Ureter (tissue), 1 donor: ENCODE measurements at places on chromosomes 6 and 20. TPM values are rescaled to one million over a fixed set of nuclear protein-coding genes. Genes with fewer than 3 reads are reported as not detected.

- no peak for DNase-seq
These were observed 61.0 kb upstream of the VSTM2L start for GRCh38 chr20:37841971-37842370.

- no peak for DNase-seq
These were observed 62.7 kb upstream of the ISM1 start for GRCh38 chr20:13158369-13158768.

DNA sequence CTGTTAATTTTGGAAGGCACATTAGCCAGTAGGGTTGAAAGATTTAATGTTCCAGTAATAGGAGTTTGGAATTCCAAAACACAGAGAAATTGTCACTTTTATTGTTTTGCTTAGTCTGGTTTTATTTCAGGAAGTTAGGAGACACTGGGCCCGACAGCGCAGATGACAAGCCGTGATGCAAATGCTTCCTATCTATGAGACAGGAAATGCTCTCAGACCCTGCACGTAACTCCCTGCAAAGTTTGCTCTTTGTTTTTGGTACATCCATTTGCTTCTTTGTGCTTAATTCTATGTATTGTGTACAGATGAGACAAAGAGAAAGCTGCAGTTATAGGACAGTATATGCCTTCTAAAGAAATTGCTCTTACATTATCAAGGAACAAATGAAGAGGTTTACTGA lies 201.6 kb upstream of the SGK1 start:
- no peak for DNase-seq

DNA sequence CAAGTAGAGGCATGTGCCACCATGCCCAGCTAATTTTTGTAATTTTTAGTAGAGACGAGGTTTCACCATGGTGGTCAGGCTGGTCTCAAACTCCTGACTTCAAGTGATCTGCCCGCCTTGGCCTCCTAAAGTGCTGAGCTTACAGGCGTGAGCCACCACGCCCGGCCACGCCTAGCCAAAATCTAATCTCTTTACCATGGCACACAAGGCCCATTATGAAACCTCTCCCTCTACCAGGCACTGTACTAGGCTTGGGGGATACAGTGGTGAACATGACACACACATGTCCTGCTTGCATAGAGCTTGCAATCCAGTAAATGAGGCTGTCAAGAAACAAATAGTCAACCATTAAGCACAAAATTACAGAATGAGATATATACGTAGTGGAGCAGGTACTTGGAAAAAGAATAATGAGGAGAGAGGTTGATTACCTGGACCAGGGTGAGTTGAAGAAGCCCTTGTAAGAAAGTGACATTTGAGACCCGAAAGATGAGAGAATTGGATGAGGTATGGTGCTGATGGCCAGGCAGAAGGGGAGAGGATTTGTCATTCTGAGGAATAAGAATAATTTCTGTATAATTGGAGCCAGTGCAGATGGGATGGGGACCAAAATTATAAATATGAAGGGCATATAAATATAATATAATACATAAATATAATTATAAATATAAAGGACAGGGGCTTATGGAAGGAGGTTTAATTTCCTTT lies 1.2 kb upstream of the CTNNBL1 start:
- DNase-seq: no peak

GRCh38 chr6:81734500-81735150 lies 17.9 kb downstream of the TENT5A start:
- DNase-seq: no peak

DNA sequence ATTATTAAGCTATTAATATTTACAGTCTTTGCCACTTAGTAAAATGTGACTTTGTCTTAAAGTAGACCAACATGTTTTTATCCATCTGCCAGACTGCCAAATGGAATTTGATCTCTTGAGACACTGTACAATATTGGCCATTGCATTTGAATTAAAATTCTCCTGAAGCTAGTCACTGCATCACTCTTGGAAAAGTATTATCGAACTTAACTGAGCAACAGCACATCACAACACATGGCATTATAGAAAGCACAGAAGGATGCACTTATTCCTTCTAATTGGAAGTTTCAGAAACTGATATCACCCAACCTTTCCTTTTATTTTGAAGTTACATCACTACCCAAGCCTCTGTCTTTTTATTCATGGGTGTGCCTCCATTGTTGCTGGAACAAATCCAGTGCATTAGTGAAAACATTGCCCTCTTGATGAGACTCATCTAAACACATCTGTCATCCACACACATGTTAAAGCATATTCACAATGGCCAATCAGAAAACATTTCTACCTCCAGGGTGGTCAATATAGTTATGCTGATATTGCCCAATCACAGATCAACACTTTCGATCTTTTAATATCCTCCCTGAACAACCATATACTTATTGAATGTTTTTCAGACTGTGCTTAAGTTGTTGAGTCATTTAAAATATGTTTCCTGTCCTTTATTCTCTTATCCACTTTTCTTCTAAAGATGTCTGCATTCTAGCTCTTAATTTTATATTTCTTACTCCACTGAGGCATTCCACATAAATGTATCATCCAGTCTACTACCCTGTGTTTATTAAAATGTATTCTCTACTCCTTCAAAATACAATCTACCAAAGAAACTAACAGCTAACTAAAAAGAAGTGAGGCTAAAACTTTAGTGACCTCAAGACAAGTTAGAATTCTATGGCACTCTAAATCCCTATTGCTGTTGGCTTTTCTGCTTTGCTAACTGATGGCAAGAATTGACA lies 535.0 kb downstream of the RFPL4B start:
- DNase-seq: no peak

DNA sequence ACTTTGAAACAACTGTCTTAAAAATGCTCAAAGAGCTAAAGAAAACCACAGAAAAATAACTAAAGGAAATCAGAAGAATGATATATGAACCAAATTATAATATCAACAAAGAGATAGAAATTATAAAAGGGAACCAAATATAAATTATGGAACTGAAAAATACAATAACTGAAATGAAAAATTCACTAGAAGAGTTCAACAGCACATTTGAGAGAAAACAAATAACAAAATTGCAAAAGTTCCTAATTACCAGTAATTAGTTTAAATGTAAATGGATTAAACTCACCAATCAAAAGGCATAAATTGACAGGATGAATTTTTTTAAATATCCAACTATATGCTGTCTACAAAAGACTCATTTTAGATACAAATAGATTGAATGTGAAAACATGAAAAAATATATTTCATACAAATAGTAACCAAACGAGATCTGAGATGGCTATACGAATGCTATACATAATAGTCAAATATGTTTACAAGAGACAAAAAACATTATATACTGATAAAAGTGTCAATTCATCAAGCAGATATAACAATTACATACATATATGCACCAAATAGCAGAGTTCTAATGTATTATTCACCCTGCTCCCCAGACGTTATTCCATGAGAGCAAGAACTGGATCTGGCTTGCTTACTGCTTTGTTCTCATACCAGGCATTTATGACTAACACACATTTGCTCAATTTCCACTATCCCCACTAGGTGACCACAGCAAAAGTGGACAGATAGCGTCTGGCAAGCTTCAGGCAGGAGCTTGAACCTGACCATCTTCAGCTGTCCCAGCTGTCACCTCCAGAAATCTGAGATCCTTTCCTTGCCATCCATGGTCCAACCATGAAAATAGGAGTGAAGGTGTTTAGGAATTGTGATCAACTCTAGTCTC lies 72.4 kb upstream of the SIRPA start:
- no peak for DNase-seq

HRH3 gene
- 4.2 TPM for total RNA-seq

TPD52L1 gene
- total RNA-seq: 54.8 TPM

CD83 gene
- 2.1 TPM for total RNA-seq

- DNase-seq: no peak
These were observed 281.9 kb downstream of the EPM2A start for GRCh38 chr6:145453376-145453775.

OPRM1 gene
- total RNA-seq: not detected

COQ3 gene
- total RNA-seq: 10.9 TPM

DNA sequence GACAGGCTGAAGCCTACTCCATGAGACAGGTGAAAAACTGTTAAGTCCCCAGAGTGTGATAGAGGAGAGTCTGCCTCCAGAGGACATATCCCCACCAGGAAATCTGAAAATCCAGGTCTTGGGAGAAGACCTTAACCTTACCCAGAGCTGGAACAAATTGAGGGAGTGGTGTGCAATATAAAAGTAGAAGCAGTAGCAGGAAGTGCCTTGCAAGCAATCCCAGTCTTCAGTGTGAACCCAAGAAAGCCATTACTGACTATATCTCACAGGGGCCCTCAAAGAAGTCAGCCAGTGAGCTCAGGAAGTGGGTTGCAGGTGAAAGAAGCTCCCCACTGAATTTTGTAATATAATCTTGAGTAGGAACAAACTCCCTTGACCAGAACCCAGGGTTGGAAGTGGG lies 41.9 kb upstream of the PKIB start:
- DNase-seq: no peak

- DNase-seq: no peak
These were observed 190.5 kb upstream of the HEY2 start for GRCh38 chr6:125558907-125559306.

DNA sequence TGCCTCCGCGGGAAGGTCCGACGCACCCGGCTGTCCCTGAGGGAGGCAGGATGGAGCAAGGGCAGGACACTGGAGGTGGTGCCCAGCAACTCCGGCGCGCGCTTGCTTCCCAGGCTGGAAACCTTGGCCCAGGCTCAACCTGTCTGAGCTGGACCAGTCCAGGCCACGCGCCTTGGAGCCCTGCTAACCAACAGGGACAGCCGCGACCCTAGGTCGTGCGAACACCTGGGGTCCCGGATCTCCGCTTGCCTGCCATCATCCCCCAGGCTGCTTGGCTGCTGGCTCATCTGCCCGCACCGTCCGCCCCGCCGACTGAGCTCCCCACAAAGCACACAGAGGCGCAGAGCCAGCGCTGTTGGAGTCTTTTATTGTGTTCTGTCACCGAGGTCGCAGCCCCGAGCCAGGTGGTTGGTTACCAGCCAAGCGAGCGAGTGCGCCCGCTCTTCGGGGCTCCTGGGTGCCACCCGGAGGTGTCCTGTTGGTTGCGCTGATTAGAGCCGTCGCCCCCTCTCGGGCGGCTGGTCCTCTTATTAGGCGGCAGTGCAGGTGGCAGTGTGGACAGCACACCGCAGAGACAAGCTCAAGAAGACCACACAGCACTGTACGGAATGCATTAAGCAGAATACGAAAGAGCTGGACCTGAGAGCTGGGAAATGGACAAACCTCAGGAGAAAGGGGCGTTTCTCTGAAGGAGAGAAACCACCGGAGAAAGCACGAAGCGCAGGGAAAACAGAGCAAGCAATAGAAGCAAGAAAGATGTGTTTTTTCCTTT lies 3.8 kb downstream of the COL12A1 start:
- peak; percentile 49 for DNase-seq

- no peak for DNase-seq
These were observed 372.1 kb upstream of the HS3ST5 start for GRCh38 chr6:114714836-114715507.

FAM209B gene
- total RNA-seq: not detected

GPR63 gene
- 1.4 TPM for total RNA-seq

DNA sequence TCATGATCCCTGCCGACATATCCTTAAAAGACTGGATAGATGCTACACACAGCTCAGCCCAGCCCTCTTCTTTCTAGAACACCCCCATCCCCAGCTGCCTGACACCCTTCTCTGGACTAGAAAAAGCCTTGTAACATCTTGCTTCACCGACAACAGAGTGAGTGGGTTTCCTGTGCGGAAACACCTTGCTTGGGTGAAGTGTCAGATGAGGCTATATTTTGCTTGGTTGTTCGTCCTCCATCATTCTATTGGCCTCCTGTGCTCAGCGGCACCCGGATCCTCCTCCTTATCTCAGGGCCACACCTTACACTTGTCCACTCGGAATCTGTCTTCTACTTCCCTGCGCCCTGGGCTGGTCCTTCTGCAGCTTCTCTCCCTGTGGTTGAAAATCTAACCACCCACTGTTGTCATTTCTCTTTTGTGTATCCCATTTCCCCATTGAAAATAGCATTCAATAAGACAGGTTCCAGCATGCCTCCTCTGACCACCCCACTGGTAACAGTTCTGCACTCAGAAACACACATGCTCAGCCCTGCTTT lies 101.3 kb upstream of the MLN start:
- no peak for DNase-seq
